ENCODE measurements at places on chromosomes 7 and 10.

GRCh38 chr7:90655566-90655965 is 59.4 kb downstream of the CDK14 start:
- no peak for DNase-seq

DNA sequence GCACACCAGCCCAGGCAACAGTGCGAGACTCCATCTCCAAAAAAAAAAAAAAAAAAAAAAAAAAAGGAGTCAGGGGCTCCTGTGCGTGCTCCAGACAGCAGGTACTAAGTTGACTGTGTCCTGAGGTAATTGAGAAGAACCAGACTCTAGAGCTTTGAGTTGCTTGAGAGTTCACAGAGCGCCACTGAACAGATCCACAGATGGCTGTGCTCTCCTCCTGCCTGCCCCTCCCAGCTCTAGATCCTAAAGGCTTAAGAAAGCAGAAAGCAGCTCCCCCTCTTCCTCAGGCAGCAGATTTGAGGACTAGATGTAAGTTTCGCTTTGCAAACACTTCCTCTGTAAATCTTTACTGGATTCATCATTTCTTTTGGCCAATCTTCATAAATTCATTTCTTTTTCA is 38.7 kb downstream of the SHH start:
- DNase-seq = no peak

DNA sequence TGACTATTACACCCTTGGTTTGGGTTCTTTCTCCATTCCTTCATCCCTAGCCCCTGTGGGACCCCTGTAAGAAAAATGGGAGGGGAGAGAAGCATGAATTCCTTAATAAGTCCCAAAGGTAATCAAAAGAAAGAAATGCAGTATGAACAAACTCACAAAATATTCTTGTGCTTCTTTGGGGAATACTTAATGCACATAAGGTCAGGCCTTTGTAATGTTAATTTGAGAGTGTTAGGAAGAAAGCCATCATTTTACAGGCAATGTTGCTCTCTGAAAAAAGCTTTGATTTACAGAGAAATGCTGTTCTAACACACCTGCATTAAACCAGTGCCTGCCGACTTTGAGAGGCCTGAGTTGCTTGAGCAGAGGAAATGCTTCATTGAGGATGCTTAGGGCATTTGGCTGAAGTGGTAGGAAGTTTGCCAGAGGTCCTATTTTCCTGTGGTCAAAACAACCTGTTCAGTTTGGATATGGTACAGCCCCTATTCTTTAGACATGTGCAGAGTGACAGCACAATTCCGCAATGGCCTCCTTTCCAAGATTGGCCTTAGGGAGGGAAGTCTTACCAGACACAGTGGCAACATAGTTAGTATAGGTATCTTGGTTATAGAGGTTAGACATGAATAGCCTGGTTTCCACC is 643.4 kb downstream of the AUTS2 start:
- no peak for DNase-seq

DNA sequence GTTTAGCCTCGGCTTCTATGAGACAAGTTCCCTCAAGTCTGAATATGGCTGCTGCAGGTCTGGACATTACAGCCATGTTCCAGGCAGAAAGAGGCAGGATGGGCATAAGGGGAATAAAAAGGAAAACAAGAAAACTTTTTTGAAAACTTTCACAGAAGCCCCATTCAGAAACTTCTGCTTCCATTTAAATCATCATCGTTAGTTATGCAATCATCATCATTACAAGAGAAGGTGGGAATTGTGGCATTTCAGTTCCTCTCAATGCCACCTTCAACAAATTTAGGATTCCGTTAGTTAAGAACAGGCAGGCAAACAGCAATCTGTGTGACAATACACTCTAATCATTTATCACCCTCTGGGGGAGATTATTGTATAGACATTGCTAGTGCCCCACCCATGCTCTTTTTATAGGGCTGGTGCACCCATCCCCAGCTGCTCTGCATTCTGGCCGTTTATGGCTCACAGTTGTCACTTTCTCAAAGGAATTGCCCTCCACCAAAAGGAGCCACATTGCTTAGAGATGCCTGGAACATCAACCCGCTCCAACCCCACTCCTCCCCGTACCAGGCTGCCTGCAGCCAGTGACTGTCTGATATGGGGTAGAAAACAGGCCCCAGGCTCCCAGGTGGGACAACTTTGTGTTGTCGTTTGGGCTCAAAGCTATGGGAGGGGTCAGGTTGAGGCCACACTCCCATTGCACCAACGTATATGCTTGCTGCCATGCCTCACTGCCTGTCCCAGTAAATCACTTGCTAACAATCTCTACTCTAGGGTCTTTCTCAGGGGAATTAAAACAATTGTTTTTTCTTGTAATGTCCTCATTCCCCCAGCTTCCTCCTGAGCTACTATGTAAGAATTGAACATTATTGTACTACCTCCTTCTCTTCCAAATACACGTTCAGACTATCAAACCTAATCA is 24.2 kb downstream of the ITGB8 start:
- DNase-seq = no peak

DNA sequence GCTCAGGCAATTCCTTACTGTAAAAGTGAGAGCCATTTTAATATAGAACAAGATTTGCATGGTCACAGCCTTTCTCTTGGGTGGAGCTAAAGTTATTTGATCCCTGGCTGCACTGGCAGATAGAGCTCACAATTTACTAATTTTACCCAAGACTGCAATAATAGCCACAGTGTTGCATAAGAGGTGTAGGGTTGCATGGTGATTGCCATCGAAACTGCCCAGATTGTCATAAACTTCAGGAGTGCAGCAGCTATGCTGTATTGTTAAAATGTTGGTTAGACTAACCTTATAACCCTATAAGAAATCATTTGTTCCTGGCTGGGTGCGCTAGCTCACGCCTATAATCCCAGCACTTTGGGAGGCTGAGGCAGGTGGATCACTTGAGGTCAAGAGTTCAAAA is 50.0 kb downstream of the VCL start:
- no peak for DNase-seq

DNA sequence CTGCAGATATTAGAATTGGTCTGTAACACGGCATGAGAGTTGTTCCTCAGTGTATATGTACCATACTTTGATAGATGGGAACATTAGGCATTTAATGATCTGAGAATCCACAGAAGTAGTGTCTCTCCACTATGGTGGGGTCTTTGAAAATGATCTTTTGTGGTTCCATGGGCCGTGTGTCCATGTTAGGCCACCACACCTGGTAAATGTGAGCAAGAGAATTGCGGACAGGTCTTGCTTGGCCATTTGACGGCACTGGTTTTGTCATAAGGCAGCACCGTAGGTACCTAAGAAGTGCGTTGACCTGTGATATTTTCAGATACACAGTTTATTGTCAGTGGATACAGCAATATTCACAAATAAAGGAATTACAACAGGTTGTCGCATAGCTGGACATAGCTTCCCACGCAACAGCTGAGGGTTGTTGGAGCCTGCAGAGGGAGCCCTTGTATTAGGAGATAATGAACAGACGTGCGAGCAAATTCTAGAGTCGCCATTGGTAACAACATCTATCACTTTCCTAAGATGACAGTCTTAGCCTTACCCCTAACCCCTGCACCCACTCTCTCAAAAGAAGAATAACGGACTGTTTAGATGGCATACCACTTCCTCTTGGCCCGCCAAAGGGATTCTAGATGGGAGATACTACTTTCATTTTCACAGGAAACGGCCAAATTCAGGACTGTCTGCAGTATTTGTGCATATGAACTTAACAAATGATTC is 111.4 kb downstream of the COL28A1 start:
- peak; percentile 13 for DNase-seq

- no peak for DNase-seq
Measured at GRCh38 chr10:73646598-73647041, 5.3 kb upstream of the MYOZ1 start.

DNA sequence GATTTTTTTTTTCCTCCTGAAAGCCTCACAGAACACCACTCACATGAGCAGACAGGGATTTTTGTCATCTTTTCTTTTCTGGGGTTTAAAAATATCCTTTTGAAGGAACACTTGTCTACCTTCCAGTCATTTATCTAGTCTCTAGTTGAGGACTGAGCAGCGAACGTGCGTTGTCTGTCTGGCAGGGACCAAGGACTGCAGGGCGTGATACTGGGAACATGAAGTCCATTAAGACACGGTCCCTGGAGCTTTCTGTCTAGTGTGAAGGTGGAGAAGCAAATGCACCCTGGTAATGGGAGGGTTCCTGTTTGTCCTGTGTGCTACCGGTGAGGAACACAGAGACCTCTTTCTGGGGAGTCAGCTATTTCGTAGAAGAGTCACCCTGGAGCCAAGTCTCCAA is 207.4 kb downstream of the TMEM178B start:
- DNase-seq = no peak

- DNase-seq = no peak
Measured at GRCh38 chr10:61411706-61412105, 41.5 kb downstream of the TMEM26 start.

DNA sequence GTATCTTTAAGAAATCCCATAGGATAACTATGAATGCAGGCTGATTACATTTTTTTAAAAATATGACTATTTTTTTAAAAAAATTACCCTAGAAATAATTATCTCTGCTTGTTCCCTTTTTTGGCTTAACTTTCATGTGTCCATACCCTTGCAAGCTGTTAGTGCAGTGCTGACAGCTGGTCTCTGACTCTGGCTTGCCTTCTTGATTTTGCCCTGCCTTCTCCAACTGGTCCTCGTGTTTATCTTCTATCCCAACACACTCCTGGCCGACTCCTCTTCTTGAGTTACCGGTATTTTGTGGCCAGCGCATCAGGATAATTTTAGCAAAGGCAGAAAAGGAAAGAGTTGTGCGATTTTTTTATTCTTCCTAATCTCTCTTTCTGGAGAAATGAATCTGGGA is 111.7 kb upstream of the STARD3NL start:
- no peak for DNase-seq

GRCh38 chr7:54788664-54789063 is 29.7 kb upstream of the SEC61G start:
- peak; percentile 9 for DNase-seq

DNA sequence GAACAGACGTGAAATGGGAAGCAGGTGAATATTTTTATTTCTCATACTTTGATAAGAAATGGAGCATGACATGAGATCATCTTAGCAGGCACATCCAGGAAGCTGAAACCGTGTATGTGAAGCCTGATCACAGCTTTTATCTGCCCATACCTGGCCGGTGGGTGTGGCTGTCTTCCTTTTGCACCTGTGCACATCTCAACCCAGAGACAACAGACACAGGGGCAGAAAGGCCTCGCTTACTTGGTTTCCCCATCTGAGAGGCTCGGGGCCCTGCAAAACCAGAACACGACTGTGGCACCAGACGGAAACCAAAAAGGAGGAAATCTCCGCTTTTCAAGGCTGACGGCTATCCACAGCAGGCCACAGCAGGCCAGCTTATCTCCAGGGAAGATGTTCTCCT is 116.4 kb downstream of the TCERG1L start:
- no peak for DNase-seq

DNA sequence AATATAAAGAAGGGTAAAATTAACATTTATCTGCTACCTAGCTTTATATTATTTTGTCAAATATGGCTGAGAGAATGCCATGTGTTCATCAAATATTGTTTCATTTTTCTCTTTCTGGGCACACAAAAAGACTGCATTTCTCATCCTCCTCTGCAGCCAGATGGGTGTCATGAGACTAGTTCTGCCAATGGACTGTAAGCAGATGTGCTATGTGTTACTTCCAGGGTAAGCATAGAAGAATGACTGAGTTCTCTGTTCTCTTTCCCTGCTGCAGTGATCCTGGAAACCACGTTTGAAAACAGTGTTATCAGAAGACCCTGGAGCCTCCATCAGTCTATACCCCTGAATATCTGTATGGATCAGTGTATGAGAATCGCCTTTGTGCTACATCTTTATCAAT is 24.1 kb upstream of the SLK start:
- DNase-seq = no peak

All from activated T-cell treated with anti-CD3 and anti-CD28 coated beads for 24 hours (primary cell).